Hematopoietic multipotent progenitor cell treated with erythropoietin and hydrocortisone succinate and interleukin-3 and kit ligand, for 4 days (in vitro differentiated cells): ENCODE measurements at places on chromosomes 5 and 9.

- DNase-seq = no peak
Observed at GRCh38 chr5:137659209-137659608, 76.7 kb downstream of the KLHL3 start.

DNA sequence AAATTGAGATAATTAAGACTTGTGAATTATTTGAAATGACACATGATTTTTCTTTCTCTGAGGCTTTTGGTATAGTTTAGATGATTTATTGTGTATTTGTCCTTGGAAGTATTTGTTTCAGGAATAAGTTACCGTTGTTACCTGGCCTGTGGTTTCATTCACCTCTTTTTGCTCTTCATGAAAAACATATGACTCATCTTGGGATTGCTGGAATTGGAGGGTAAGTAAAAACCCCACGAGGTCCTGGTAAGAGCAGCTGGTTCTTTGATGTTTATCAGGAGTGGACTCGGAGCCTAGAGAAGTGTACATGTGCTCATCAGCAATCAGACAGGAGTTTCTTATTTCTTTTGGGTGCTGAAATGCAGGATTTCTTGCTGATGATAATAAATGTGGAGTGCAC is 275.3 kb downstream of the PSAT1 start:
- DNase-seq = no peak

DNA sequence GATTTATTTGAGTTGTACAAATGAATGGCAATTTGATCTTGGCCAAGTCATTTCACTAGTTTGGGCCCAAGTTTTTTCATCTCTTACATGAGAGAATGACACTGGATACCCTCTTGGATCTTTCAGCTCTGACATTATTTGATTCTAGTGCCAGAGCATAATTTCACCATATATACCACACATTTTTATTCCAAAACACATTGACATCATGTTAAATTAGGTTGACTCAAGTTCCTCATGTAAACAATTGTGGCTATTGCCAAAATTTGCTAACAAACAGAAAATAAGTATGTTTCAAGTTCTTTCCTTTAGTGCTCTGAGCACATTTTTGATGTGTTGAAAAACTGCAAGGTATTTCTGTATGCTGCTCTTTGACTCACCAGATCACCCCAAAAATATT is 375.8 kb downstream of the ZNF608 start:
- DNase-seq = no peak

DNA sequence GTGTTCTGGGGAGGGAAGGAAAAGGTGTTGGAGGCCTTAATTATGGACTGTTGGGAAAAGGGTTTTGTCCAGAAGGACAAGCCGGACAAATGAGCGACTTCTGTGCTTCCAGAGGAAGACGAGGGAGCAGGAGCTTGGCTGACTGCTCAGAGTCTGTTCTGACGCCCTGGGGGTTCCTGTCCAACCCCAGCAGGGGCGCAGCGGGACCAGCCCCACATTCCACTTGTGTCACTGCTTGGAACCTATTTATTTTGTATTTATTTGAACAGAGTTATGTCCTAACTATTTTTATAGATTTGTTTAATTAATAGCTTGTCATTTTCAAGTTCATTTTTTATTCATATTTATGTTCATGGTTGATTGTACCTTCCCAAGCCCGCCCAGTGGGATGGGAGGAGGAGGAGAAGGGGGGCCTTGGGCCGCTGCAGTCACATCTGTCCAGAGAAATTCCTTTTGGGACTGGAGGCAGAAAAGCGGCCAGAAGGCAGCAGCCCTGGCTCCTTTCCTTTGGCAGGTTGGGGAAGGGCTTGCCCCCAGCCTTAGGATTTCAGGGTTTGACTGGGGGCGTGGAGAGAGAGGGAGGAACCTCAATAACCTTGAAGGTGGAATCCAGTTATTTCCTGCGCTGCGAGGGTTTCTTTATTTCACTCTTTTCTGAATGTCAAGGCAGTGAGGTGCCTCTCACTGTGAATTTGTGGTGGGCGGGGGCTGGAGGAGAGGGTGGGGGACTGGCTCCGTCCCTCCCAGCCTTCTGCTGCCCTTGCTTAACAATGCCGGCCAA is 19.1 kb downstream of the PTGES2 start:
- no peak for DNase-seq

DNA sequence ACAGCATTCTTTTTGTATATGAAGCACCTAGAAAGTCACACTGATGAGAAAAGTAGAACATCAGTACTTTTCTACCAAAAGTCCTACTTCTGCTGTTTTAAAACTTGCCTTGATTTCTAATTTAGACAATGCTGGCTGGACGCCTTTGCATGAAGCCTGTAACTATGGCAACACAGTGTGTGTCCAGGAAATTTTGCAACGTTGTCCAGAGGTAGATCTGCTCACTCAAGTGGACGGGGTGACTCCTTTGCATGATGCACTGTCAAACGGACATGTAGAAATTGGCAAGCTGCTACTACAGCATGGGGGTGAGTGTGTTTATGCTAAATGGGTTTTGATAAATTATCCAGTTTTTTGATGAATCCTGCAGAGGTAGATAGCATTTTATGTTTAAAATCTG is 73.5 kb downstream of the SLF1 start:
- DNase-seq = no peak

- peak; percentile 57 for DNase-seq
Observed at GRCh38 chr9:4298255-4299004, 1.4 kb downstream of the GLIS3 start.

- peak; percentile 34 for DNase-seq
Observed at GRCh38 chr9:74379718-74380117, 117.4 kb upstream of the RORB start.
